ENCODE measurements at places on chromosomes 16 and 17. TPM values are rescaled to one million over a fixed set of nuclear protein-coding genes. Genes with fewer than 3 reads are reported as not detected.

The CDRT15 gene
- total RNA-seq = not detected

The CACNG5 gene
- not detected for total RNA-seq

The GNGT2 gene
- 0.92 TPM for total RNA-seq

The TPSD1 gene
- total RNA-seq = 0.51 TPM

The CDRT15L2 gene
- not detected for total RNA-seq

The PDIA2 gene
- 2.7 TPM for total RNA-seq

The RNF222 gene
- total RNA-seq = 0.21 TPM

The NPIPA3 gene
- not detected for total RNA-seq

The KRTAP4-9 gene
- total RNA-seq = not detected

The ZNF385C gene
- 0.41 TPM for total RNA-seq

The TMEM114 gene
- not detected for total RNA-seq

The THRA gene
- total RNA-seq = 63.7 TPM

The PDILT gene
- not detected for total RNA-seq

The RMI2 gene
- 12.5 TPM for total RNA-seq

The COTL1 gene
- total RNA-seq = 21.5 TPM

The PERCC1 gene
- not detected for total RNA-seq

The VAT1L gene
- 2.3 TPM for total RNA-seq

The CD300E gene
- total RNA-seq = not detected

The MAP3K14 gene
- total RNA-seq = 14.6 TPM

The ADORA2B gene
- total RNA-seq = 7.2 TPM

The PPP1R1B gene
- 7.1 TPM for total RNA-seq

The SPEM2 gene
- total RNA-seq = not detected

The NPTX1 gene
- total RNA-seq = 0.31 TPM

The MYH13 gene
- 1.4 TPM for total RNA-seq

The FSCN2 gene
- 1.7 TPM for total RNA-seq

The KRTAP29-1 gene
- not detected for total RNA-seq

The HSF5 gene
- total RNA-seq = 0.21 TPM

The SOCS3 gene
- 29.0 TPM for total RNA-seq

The CMTM1 gene
- total RNA-seq = 6.4 TPM

The KCNJ16 gene
- 0.21 TPM for total RNA-seq

The GRB2 gene
- 99.6 TPM for total RNA-seq

The C17orf78 gene
- not detected for total RNA-seq

The SLFN13 gene
- 6.2 TPM for total RNA-seq

The TNRC6C gene
- 20.9 TPM for total RNA-seq

The BBS2 gene
- 55.0 TPM for total RNA-seq

The CHST5 gene
- total RNA-seq = not detected

The ENPP7 gene
- not detected for total RNA-seq

The SAMD14 gene
- total RNA-seq = 1.0 TPM

The SLC6A2 gene
- 7.8 TPM for total RNA-seq

The FBXO31 gene
- total RNA-seq = 58.2 TPM

The AANAT gene
- not detected for total RNA-seq

The HBM gene
- 19.6 TPM for total RNA-seq

The ORC6 gene
- total RNA-seq = 11.9 TPM

The NGFR gene
- 59.2 TPM for total RNA-seq

The SNF8 gene
- 69.1 TPM for total RNA-seq

The CDH16 gene
- 0.31 TPM for total RNA-seq

The TNFRSF13B gene
- not detected for total RNA-seq

The NPIPA7 gene
- total RNA-seq = 4.0 TPM

The PRR14 gene
- 10.4 TPM for total RNA-seq

The ODAD4 gene
- total RNA-seq = not detected

The ASIC2 gene
- 0.10 TPM for total RNA-seq

The SLFN14 gene
- 0.31 TPM for total RNA-seq

The NPB gene
- total RNA-seq = 1.0 TPM

The SCO1 gene
- total RNA-seq = 28.1 TPM

The ANKFN1 gene
- total RNA-seq = 1.7 TPM

The SCN4A gene
- total RNA-seq = 46.2 TPM

The CCL11 gene
- not detected for total RNA-seq

The HIC1 gene
- 56.1 TPM for total RNA-seq

The OTOP2 gene
- not detected for total RNA-seq

The TNK1 gene
- 2.1 TPM for total RNA-seq

Data from tongue (tissue), 3 donors.